ENCODE measurements at places on chromosomes 1 and 21.

DNA sequence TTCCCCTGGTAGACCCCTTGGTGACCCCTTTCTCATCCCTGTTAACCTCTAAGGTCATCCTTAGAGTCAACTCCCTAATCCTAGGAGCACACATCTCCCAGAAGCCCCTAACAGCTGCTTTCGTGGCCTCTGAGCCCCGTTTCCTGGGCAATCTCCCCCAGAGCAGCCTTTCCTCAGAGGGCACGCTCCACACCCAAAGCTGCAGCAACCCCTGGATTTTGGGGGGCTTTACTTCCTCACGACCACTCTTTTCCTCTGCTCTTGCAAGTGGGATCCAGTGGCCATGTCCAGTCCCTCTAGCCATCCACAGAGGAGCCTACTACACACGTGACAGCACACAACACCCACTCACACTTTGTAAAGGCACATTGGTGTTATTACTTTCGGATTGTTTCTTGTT, 13.8 kb downstream of the ABCA4 start:
- no peak for DNase-seq

GRCh38 chr1:90824551-90824950, 107.4 kb upstream of the BARHL2 start:
- no peak for DNase-seq

DNA sequence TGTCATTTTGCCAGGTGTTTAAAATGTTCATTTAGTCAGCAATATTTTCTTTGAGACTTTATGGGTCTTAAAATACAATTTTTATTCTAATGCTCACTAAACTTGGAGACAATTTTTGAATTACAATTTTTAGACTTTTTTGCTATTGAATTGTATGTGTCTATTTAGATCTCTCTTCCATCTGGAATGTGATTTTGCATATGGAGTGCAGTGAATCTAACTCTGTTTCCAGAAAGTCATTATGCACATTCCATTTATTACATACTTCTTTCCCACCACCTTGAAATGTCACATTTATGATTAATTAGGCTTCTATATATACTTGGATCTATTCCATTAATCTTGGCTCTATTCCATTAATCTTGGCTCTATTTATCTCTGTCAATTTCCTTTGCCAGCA, 5.6 kb upstream of the TSPEAR start:
- DNase-seq, result no peak

GRCh38 chr1:31939484-31940329, 1.5 kb upstream of the PTP4A2 start:
- peak; percentile 87 for DNase-seq

- no peak for DNase-seq
Measured at GRCh38 chr1:31238986-31239613, 587 bp downstream of the NKAIN1 start.

DNA sequence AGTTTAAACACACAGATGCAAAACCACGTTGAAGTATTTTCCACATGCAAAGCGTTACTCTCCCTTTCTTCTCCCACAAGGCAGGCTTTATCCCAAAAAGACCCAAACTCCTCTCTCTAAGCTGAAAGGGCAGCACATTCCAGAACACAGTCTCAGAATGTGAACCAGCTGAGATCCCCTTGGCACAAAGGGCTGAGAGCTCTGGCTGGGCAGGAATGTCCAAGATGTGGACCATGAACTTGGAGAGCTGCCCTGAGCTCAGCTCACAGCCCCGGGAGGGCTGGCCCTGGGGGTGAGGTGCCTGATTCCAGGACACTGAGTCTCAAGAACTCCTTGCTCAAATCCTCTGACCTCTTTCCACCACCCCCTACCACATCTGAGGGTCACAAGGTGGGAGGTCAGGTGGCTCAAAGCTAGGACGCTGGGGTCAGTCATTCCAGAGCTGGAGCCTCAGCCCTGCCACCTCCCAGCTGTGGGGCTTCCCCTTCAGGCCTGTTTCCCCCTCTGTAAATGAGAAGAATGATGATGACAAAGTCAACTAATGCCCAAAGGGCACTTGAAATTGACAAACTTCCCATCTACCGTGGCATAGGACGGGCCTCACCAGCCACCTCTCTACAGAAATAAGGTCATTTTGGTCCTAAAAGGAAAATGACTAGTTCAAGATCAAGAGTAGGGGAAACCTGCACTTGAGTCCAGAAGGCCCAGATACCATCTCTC, 11.5 kb downstream of the ALDH4A1 start:
- no peak for DNase-seq

DNA sequence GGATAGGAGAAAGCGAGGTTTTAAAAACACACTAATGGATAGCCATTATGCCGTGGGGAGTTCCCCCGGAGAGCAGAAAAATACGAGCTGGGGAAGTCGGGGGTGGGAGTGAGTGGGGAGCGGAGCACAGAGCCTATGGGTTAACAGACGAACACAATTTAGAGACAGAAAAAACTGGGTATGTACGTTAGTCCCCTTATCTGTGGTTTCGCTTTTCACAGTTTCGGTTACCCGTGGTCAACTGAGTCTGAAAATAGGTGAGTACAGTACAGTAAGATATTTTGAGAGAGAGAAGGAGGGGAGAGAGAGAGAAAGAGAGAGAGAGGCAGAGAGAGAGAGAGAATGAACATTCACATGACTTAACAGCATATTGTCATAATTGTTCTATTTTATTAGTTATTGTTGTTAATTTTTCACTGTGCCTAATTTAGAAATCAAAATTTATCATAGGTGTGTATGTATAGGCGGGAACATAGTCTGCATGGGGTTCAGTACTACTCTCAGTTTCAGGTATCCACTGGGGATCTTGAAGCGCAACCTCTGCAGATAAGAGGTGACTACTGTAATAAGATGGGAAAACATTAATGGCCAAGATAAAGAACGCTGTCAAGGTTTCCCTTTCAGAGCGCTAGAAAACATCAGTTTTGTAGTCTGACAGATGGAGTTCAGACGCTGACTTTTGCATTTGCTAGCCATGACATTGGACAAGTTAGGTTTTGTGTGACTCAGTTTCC, 125.6 kb upstream of the LMO4 start:
- no peak for DNase-seq

Measured in Karpas-422 (cell line).